ENCODE measurements at places on chromosomes 4 and X. TPM values are rescaled to one million over a fixed set of nuclear protein-coding genes. Genes with fewer than 3 reads are reported as not detected.

CT47B1 gene
- total RNA-seq = not detected

SSX1 gene
- not detected for total RNA-seq

PPP1R3F gene
- total RNA-seq = 6.5 TPM

SYTL5 gene
- total RNA-seq = not detected

GPR50 gene
- total RNA-seq = not detected

PWWP3B gene
- total RNA-seq = not detected

GRCh38 chr4:170875868-170876267 lies 786.1 kb upstream of the AADAT start:
- no peaks in the 10 kb centered on the region for H3K27me3 ChIP-seq
- no peak overlapping the region for H3K27ac ChIP-seq
- no peaks in the 10 kb centered on the region for H3K4me1 ChIP-seq
- DNase-seq = no peak
- H3K4me3 ChIP-seq = no peak overlapping the region

- H3K4me1 ChIP-seq = no peaks in the 10 kb centered on the region
- H3K4me3 ChIP-seq = no peak overlapping the region
- H3K27me3 ChIP-seq = no peaks in the 10 kb centered on the region
- DNase-seq = no peak
- H3K36me3 ChIP-seq = no peaks in the 10 kb centered on the region
- no peak overlapping the region for H3K27ac ChIP-seq
Observed at GRCh38 chrX:87489071-87489470, 28.5 kb upstream of the KLHL4 start.

DNA sequence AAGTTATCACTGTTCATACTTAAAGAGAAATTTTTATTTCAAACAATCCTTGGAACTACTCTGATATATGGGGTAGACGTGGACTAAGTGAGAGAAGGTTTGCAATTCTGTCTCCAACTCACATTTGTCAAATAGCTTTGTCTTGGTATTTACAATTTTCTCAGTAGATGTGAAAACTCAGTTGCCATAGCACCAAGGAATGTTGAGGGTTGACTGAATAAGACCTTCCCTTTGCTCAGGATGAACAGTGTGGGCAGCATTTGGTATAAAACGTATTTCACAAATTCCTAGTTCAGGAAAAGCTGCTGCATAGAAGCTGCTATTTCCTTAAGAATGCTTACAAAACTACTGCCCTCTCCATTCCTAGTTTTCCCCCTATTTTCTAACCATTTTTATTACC lies 399.5 kb downstream of the NKX6-1 start:
- H3K27ac ChIP-seq = no peak overlapping the region
- H3K4me3 ChIP-seq = no peak overlapping the region
- no peak for DNase-seq
- H3K4me1 ChIP-seq = no peaks in the 10 kb centered on the region
- H3K27me3 ChIP-seq = no peaks in the 10 kb centered on the region

DNA sequence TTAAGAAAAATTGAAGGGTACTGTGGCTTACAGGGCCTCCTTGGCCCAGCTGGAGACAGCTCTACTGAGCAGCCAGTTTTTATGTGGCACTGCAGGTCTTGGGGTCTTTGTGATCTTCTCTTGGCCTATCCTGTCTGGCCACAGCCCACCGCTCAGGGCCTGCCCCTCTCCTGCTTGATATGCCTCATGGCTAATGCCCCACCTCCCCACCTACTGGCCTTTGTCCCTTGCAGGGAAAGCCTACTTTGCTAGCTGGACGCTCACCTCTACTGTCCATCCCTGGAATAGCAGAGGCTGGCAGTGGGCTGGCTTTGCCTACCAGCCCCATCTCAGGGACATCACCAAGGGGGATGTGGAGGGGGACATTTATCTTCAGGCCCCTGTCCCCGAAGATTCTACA lies 134.1 kb downstream of the PJA1 start:
- no peak overlapping the region for H3K27ac ChIP-seq
- no peaks in the 10 kb centered on the region for H3K27me3 ChIP-seq
- H3K4me3 ChIP-seq = no peak overlapping the region
- H3K36me3 ChIP-seq = no peaks in the 10 kb centered on the region
- no peak for DNase-seq

DNA sequence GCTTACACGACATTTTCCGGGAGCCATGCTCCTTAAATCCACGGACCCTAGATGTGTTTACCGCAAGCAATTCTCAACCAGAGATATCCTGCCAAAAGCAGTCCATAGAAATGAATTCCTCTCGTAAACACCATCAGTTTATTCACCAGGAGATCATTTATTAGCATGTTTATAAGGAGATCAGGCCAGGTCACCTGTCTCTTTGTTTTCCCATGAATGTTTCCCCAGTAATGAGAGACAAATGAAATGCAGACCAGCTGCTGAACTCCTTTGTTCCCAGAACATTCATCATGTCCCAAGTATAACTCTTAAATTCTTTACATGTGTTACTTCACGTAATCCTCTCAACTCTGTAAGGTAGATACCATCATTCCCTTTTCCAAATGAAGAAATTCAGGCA lies 137.1 kb downstream of the DDX53 start:
- H3K4me3 ChIP-seq = no peak overlapping the region
- no peak for DNase-seq
- no peaks in the 10 kb centered on the region for H3K27me3 ChIP-seq
- H3K36me3 ChIP-seq = no peaks in the 10 kb centered on the region
- H3K4me1 ChIP-seq = no peaks in the 10 kb centered on the region

- H3K36me3 ChIP-seq = no peaks in the 10 kb centered on the region
- H3K27me3 ChIP-seq = peaks cover 6% of the 10 kb centered on the region
- no peak for DNase-seq
- H3K4me1 ChIP-seq = peaks cover 5% of the 10 kb centered on the region
- no peak overlapping the region for H3K4me3 ChIP-seq
Observed at GRCh38 chr4:102783006-102783405, 22.2 kb upstream of the MANBA start.

GRCh38 chr4:147015491-147015890 lies 69.8 kb upstream of the TTC29 start:
- H3K27ac ChIP-seq = no peak overlapping the region
- no peaks in the 10 kb centered on the region for H3K36me3 ChIP-seq
- no peak overlapping the region for H3K4me3 ChIP-seq

GRCh38 chr4:138857416-138857815 lies 158.2 kb upstream of the NOCT start:
- no peak for DNase-seq
- peaks cover 2% of the 10 kb centered on the region for H3K27me3 ChIP-seq
- no peaks in the 10 kb centered on the region for H3K4me1 ChIP-seq
- no peak overlapping the region for H3K4me3 ChIP-seq
- H3K27ac ChIP-seq = no peak overlapping the region

DNA sequence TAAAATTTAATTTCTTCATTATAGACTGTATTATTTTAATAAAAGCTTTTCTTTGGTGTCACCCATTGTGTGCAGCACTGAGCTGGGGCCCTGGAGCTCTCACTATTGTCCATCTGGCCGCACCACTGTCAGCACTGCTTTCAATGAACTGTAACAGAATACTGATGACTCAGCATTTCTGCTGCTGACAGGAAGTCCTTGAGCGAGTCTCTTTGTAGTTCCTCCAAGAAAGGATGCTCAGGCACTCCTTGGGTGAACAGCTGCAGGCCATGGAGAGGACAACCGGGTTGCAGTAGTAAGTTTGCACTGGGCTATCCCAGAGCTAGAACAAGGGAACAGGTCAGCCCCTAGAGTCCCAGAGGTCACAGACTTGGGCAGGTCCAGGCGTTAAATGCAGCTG lies 81.6 kb downstream of the SORBS2 start:
- no peaks in the 10 kb centered on the region for H3K4me1 ChIP-seq
- H3K4me3 ChIP-seq = no peak overlapping the region
- H3K27ac ChIP-seq = no peak overlapping the region
- no peaks in the 10 kb centered on the region for H3K36me3 ChIP-seq
- no peak for DNase-seq
- peaks cover 5% of the 10 kb centered on the region for H3K27me3 ChIP-seq

- H3K36me3 ChIP-seq = peaks cover 18% of the 10 kb centered on the region
- H3K4me3 ChIP-seq = no peak overlapping the region
- no peak overlapping the region for H3K27ac ChIP-seq
Observed at GRCh38 chr4:25807102-25807728, 55.6 kb downstream of the SEL1L3 start.

- no peak overlapping the region for H3K4me3 ChIP-seq
- no peak overlapping the region for H3K27ac ChIP-seq
- no peaks in the 10 kb centered on the region for H3K27me3 ChIP-seq
- no peak for DNase-seq
Observed at GRCh38 chrX:21319323-21319722, 54.9 kb upstream of the CNKSR2 start.

DNA sequence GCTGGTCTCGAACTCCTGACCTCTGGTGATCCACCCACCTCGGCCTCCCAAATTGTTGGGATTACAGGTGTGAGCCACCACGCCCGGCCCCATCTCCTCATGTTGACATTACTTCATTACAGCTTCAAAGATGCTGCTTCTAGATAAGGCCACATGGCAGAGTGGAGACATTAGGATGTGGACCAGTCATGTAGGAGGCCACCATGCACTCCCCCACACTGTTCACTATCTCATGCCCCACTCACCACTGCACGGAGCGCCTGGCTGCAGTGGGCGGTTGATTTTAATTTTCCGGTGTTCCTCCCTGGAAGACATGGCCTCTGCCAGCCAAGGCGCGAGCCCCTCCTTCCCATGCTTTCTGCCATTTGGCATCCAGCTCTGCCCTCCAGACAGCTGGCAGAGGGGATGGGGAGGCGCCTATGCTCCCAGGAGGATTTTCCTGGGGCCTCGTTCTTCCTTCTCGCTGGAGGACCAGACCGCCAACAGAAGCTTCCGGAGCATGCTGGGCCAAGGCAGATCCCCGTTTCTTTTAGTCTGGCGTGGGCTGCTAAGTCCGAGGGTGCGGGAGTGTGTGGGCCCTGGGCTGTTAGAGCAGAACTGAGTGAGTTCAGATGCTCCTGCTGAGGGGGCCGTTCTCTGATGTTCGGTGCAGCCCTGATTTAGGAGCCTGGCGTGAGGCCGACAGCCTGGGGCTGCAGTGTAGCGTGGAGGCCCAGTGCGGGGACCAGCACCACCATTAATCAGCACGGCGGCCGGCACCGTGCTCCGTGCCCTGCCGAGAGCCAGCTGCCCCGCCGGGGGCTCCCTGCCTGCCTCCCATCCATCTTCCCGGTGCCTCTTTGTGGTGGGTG lies 93.1 kb downstream of the SORCS2 start:
- DNase-seq = no peak
- no peak overlapping the region for H3K4me3 ChIP-seq
- no peak overlapping the region for H3K27ac ChIP-seq
- H3K27me3 ChIP-seq = no peaks in the 10 kb centered on the region

- H3K4me1 ChIP-seq = no peaks in the 10 kb centered on the region
- no peak overlapping the region for H3K27ac ChIP-seq
- no peak for DNase-seq
- no peaks in the 10 kb centered on the region for H3K36me3 ChIP-seq
- H3K4me3 ChIP-seq = no peak overlapping the region
Observed at GRCh38 chrX:132568291-132568690, 79.5 kb upstream of the MBNL3 start.

DNA sequence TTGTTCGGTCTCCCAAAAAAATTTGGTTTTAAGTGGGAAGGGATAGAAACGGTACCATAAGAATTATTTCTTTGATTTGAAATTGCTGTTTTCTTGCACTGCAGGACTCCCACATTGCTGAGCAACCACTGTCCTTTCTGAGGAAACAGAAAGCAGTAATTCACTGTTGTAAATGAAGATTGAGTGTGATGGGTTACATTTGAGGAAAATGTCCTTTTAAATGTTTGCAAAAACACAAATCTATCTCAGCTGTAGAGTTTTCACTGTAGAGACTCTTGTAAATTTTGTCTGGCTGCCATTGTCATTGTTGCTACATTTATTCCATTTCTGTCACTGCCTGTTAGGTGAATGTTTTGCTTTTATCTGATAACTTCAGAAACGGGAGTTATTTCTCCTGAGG lies 105.2 kb downstream of the FRAS1 start:
- H3K4me3 ChIP-seq = no peak overlapping the region
- H3K4me1 ChIP-seq = no peaks in the 10 kb centered on the region
- no peaks in the 10 kb centered on the region for H3K36me3 ChIP-seq

- no peaks in the 10 kb centered on the region for H3K36me3 ChIP-seq
- H3K4me1 ChIP-seq = no peaks in the 10 kb centered on the region
- H3K4me3 ChIP-seq = no peak overlapping the region
- no peak overlapping the region for H3K27ac ChIP-seq
- no peaks in the 10 kb centered on the region for H3K27me3 ChIP-seq
Observed at GRCh38 chr4:11866391-11866790, 437.7 kb upstream of the HS3ST1 start.

- no peak for DNase-seq
- no peaks in the 10 kb centered on the region for H3K27me3 ChIP-seq
- H3K27ac ChIP-seq = no peak overlapping the region
- no peaks in the 10 kb centered on the region for H3K4me1 ChIP-seq
- H3K4me3 ChIP-seq = no peak overlapping the region
- no peaks in the 10 kb centered on the region for H3K36me3 ChIP-seq
Observed at GRCh38 chr4:8328456-8328855, 58.9 kb downstream of the HTRA3 start.

GRCh38 chr4:108943976-108944591 lies 181.2 kb upstream of the ETNPPL start:
- no peaks in the 10 kb centered on the region for H3K27me3 ChIP-seq
- no peaks in the 10 kb centered on the region for H3K36me3 ChIP-seq
- H3K4me1 ChIP-seq = peaks cover 6% of the 10 kb centered on the region
- no peak for DNase-seq
- H3K27ac ChIP-seq = no peak overlapping the region

DNA sequence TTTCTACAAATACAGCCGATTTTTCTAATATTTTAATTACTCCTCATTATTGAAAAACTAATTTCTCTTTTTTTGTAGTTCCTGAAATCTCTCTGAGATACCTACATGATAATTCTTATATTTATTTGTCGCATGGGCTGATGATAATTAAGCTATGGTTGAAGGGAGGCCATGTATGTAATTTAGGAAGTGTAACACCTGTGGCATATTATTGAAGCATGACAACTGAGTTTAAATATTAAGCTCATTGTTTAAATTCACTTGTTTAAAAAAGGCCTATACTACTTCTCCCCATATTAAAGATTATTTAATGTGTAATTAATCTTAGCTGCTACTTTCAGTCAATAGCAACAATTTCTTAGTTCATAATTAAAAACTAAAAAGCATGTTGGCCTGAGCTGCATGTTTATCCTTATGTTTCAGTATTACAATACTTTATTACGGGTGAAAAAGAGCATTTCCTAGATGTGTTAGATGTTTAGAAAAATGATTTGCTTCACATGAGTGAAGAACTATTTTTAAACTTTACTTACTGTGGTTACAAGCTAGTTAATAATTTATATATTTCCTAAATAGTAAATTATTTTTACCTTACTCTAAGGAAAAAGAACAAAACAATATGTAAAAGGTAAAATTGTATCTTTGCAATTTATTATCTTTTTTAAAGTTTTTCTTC lies 122.4 kb downstream of the RAP1GDS1 start:
- peaks cover 9% of the 10 kb centered on the region for H3K36me3 ChIP-seq
- no peak for DNase-seq
- no peaks in the 10 kb centered on the region for H3K27me3 ChIP-seq
- H3K4me3 ChIP-seq = no peak overlapping the region
- H3K27ac ChIP-seq = no peak overlapping the region

- no peak for DNase-seq
- no peak overlapping the region for H3K4me3 ChIP-seq
- no peaks in the 10 kb centered on the region for H3K27me3 ChIP-seq
- H3K4me1 ChIP-seq = no peaks in the 10 kb centered on the region
- H3K27ac ChIP-seq = no peak overlapping the region
- peaks cover 46% of the 10 kb centered on the region for H3K36me3 ChIP-seq
Observed at GRCh38 chr4:121666091-121666679, 30.6 kb downstream of the ANXA5 start.

- peaks cover 2% of the 10 kb centered on the region for H3K36me3 ChIP-seq
- peaks cover 66% of the 10 kb centered on the region for H3K27me3 ChIP-seq
- no peak for DNase-seq
- H3K4me1 ChIP-seq = no peaks in the 10 kb centered on the region
- no peak overlapping the region for H3K4me3 ChIP-seq
Observed at GRCh38 chr4:146648461-146648783, 9.7 kb downstream of the POU4F2 start.

Data from activated T-helper 1 cell treated with anti-CD3 and anti-CD28 coated beads, Interleukin-12 subunit alpha, Interleukin-12 subunit beta, Interleukin-2, Interleukin-4 antibody, amounts not matched to agents 30 ng/mL and 10 ng/mL and 1 ng/mL, durations not matched to agents 14 hours and 24 hours and 36 hours (primary cell).